H9 (cell line): ENCODE measurements at places on chromosomes 1 and 21. TPM values are rescaled to one million over a fixed set of nuclear protein-coding genes. Genes with fewer than 3 reads are reported as not detected.

GRCh38 chr1:237181743-237182317 is 139.8 kb downstream of the RYR2 start:
- no peak for DNase-seq

- no peak for DNase-seq
Observed at GRCh38 chr1:234862944-234863515, 253.1 kb upstream of the IRF2BP2 start.

The GFI1 gene
- total RNA-seq: 0.11 TPM in 1 of 2 replicates, not detected in the other

The LACTBL1 gene
- total RNA-seq: not detected in 2 replicates

The TRIM67 gene
- not detected in 2 replicates for total RNA-seq

The TTC4 gene
- total RNA-seq: 30.0 and 30.8 TPM in 2 replicates

DNA sequence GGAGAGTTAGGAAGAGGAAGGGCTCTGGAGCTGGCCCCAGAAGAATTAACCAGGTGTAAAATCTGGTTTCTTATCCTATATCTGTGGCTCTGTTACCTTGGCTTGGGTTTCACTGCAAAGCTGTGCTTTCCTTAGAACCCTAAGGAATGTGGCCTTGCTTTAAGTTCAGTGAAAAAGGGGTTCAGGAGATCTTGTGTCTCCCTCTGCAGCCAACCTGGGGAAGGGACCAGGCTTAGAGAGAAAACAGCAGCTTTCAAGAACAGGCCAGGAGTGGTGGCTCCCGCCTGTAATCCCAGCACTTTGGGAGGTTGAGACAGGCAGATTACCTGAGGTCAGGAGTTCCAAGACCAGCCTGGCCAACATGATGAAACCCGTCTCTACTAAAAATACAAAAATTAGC is 16.1 kb upstream of the MYCL start:
- DNase-seq: peak; percentile 45

- peak; percentile 89 for DNase-seq
Observed at GRCh38 chr1:6471086-6471969, 5.4 kb upstream of the TNFRSF25 start.

The NUAK2 gene
- 15.4 and 15.5 TPM in 2 replicates for total RNA-seq

- DNase-seq: peak; percentile 90
Observed at GRCh38 chr1:1080122-1080757, 6.1 kb upstream of the RNF223 start.

DNA sequence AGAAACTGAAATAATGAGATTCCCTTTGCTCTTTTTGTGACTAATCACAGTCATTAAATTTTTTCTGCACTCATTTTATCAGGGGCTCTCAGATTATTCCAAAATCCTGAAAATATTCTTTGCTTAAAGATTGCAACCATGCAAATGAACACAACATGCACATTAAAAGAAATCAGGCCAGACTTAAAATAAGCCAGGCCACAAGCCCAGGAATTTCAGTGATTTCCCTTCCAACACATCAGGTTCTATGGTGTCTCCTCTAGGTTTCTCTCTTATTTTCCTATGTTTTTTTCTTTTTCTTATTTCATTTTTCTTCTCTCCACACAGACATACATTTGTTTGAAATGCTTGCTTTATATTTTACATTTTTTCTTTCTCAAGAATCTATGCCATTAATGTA is 65.3 kb downstream of the NIBAN1 start:
- no peak for DNase-seq

The OR2L8 gene
- total RNA-seq: 0.24 TPM in 1 of 2 replicates, not detected in the other
